GM06990 (cell line): ENCODE measurements at places on chromosomes 12 and 14.
A peak's percentile ranks its signal among the peaks of the same experiment; 100 is the strongest.

DNA sequence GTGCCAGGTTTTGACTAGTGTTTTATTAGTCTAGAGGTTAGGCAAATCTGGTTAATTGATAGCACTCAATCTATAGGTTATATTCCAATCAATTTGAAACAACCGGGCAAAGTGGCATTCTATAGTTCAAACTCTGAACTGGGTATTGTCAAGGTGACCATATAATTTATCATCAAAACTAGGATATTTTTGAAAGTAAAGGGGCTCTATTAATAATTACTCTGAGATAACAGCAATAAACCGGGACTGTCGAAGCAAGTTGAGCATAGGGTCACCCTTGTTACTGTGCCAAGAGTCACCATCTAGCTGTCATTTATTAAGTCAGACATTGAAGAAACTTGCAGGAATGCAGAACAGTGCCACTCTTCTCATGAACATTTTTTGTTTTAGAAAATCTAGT is 321.2 kb downstream of the RAD51B start:
- no peak for DNase-seq

DNA sequence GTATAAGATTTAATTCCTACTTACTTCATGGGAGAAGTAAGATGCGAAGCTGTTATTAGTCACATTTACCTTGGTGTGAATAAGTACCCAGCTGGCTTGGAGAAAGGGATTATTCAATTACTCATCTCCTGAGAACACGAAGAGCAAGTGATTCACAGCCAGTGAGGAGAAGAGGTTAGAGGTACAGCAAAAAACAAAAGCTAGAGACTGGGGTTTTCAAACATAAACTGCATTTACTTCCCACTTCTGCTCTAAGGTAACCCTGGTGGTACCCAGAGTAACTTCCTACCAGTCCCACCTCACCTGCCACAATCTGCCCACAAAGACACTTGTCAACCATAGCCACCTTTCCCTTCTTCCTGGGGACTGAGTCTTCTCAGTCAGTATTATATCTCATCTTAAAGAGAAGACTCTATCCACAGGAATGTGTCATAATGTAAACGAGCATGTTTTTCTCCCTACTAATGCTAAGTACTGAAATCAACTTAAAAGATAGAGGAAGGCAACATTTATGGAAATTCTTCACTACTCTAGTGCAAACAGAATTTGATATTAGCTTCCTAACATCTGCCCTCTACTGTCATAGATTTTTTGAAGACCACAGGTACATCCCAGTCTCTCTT is 6.0 kb upstream of the IL22 start:
- DNase-seq: no peak

DNA sequence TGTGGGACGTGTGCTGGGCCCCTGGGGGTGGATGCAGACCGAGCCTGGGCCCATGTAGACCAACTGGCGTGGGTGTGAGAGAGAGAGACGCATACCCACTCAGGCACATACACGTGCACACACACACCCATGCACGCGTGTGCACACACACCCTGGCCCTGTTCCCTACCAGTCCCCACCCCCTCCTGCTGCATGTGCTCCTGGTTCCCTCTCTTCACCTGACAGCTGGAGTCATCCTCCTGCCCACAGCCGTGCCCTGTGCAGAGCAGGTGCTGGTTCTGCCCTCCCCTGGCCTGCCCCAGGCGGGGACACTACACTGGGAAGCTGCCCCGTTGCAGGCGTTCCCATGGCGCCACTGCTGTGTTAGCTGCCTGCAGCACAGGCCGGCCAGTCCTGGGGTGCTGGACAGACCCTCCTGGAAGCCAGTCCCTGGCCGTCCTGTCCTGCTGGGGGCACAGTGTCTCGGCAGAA is 18.5 kb downstream of the PACS2 start:
- DNase-seq: peak; percentile 5

GRCh38 chr14:51167587-51168214 is 72.3 kb upstream of the TMX1 start:
- DNase-seq: no peak

GRCh38 chr12:22406627-22407026 is 72.1 kb upstream of the ST8SIA1 start:
- peak; percentile 29 for DNase-seq

GRCh38 chr12:101733166-101733565 is 6.1 kb downstream of the SYCP3 start:
- DNase-seq: no peak

GRCh38 chr14:57402173-57402852 is 11.9 kb downstream of the NAA30 start:
- no peak for DNase-seq

GRCh38 chr12:110266980-110267620 is 13.9 kb upstream of the ATP2A2 start:
- no peak for DNase-seq

DNA sequence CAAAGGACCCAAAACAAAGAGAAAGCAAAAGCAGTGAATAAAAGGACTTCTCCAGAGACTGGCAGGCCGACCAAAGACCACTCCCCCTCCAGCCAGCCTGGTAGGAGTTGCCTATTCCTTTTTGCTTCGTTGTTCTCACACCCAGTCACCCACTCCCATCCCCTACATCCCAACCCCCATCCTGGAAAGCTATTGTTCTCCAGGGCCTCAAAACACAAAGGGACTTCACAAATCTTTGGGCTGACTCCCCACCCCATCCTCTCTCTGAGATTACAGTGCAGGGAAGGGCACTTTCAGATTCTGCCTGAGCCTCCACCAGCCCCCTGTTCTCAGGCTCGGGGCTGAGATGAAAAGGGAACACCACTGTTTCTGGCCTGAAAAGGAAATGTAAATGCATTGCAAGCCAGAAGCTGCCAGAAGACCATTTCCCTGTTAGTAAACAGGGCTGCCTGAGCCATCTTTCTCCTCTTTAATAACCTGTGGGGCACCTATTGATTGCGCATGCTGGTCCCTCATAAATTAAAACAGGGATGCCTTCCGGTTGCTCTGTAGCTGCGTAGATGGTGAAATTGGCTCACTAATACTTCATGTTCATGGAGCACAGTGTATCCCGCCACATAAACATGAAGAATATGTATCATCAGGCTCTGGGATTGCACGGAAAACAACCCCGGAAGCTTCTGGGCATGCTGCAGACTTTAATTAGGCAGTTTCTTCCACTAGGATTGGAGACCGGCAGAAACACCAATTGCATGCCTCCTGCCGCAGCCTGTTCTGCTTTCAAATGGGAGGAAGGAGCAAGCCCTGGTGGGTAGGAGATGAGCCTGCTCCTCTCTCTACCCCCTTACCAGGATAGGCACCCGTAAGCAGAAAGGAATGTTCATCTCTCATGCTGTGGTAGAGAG is 130.3 kb upstream of the FUT8 start:
- no peak for DNase-seq

GRCh38 chr14:104436047-104436591 is 143.4 kb upstream of the C14orf180 start:
- DNase-seq: no peak

DNA sequence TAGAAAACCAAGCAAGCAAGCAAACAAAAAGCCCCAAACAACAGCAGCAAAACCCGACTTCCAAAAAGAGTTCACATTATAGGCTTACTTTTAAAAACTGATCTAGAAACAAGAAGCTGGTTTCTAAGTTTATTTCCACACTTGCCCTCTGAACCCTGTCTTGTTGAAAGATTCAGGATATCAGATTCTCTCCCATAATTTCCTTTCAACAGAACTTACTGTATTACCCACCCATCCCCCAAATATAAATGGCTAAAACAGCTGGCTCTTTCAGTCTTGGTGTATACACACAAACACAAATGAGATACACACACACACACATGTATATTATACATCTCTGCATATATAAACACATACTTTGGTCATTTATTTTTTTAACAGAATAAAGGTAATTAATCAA is 460.9 kb downstream of the ZFP36L1 start:
- DNase-seq: no peak

- DNase-seq: no peak
Observed at GRCh38 chr14:65495196-65495595, 82.7 kb downstream of the FUT8 start.

DNA sequence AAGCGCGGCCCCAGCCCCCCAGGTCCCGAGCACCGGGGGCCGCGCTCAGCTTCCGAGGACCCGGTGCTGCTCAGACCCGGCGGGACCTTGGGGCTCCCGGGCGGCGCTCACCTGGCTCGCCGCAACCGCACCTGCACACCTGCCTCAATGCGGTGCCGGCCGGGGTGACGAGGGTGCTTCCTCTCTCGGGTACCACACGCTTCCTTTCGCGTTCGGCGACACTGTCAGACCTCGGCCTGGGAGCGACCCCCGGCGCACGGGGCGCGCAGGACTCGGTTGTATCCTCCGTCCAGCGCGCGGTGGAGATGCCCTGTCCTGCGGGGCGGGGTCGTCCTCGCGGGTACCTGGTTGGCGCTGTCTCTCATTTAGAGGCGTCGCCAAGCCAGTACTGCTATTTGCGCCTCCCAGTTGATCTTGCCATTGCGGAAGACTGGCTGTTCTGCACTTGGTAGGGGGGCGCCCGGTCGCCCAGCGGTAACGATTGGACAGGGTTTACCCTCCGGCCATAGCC is 718 bp downstream of the PACS2 start:
- DNase-seq: peak; percentile 46

- no peak for DNase-seq
Observed at GRCh38 chr14:68234101-68234905, 414.7 kb downstream of the RAD51B start.

- DNase-seq: no peak
Observed at GRCh38 chr12:16962889-16963288, 356.9 kb upstream of the LMO3 start.

GRCh38 chr12:115375186-115375991 is 691.4 kb upstream of the TBX3 start:
- DNase-seq: peak; percentile 66

- DNase-seq: no peak
Observed at GRCh38 chr14:23577710-23578392, 739 bp downstream of the JPH4 start.

DNA sequence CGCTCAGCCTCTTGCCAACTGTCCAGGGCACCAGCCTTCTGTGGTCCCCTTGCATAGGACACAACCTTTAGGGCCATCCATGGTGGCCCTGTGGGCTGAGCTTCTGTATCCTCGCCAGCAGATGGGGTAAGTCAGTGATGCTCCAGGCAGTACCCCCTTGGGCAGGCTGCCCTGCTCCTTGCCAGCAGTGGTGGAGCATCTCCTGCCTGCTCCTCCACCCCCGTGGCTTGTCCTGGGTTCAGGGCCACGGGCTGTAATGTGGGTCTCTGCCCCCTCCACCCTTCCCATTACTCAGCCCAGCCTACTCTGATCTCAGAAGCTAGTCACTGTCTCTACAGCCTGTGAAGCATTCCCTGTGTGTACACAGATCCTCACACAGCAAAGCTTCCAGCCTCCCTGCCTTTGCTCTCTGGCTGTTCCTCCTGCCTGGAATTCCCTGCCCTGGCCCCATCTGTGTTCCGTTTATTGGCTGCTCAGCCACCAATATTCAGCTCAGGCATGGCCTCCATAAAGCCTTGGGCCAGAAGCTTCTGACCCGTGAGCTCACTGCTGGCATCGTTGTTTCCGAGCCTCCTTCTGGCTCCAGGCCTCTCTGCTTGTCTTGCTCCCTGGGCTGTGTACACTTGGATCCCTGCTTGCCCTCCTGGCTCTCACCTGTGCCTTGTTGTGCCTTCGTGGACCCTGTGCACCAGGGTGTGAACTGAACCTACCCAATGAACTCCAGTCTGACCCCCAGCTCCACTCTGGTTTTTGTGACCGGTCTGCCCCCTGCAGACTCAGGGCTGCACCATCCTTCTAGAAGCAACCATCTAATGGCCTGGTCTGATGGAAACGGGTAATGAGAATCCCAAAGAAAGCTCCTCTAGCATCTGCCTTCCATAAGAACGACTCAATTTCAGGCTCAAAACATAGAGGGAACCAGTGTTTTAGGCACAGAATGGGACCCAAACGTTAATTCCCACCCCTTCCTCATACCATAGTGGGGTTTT is 177.0 kb upstream of the PRMT8 start:
- DNase-seq: no peak

DNA sequence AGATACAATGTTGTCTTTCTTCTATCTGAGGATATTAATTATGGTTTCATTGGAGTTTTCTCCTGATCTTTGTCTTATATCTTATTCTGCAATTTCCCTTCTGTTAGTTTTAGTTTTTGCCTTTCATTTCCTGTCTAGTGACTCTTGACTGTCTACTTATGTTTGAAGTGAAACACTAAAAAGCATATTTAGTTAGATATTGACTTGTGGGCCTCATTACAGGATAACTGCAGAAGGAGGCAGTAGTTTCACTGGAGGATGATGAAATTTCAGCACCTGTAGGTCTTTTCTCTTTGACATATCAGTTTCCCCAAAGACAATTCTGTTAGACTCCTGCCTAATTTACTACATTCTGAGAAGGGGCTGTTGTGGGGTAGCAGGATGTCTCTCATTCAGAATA is 97.5 kb upstream of the NEDD1 start:
- DNase-seq: no peak

- DNase-seq: no peak
Observed at GRCh38 chr12:20798554-20798953, 12.0 kb upstream of the SLCO1B3 start.

DNA sequence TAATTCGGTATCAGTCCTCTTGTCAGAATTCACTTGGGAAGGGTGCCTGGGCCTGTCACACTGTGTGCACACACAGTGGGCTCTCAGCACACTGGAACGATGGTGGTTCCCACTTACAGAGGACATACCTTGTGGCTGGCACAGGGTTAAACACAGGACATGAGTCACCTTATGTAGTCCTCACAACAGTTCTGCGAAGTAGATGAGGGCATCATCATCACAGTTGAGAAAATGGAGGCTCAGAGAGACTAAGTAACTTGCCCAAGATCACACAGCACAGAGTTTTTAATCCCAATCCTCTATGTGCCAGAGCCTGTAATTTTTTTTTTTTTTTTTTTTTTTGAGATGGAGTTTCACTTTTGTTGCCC is 90.7 kb downstream of the NINJ2 start:
- no peak for DNase-seq

- DNase-seq: no peak
Observed at GRCh38 chr12:12716151-12716792, 896 bp upstream of the CDKN1B start.
